RPMI7951 (cell line): ENCODE measurements at places on chromosomes 16 and 17. TPM values are rescaled to one million over a fixed set of nuclear protein-coding genes. Genes with fewer than 3 reads are reported as not detected.
A peak's percentile ranks its signal among the peaks of the same experiment; 100 is the strongest.

DNA sequence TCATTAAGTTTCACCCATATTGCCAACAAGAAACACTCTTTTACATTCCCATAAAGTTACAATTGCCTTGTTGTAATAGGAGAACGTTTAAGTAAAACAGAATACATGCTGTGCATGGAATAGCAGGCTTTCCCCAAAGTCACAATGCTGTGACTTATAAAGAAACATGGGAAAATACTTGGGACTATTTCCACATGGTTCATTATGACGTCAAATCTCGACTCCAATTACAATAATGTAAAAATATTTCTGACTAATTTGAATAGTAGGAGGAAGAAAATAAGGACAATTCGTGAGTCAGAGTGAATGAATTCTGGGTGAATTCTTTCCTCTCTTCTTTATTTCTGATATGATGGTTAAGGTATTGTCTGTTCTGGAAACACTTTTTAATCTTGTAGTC, 52.8 kb downstream of the CDH11 start:
- DNase-seq: peak; percentile 46

- DNase-seq: peak; percentile 60
Measured at GRCh38 chr17:62723842-62724241, 84.3 kb downstream of the MARCHF10 start.

GRCh38 chr16:16036359-16036792, 87.0 kb downstream of the ABCC1 start:
- DNase-seq: no peak

- no peak for DNase-seq
Measured at GRCh38 chr16:23668873-23669272, 9.8 kb upstream of the PLK1 start.

DNA sequence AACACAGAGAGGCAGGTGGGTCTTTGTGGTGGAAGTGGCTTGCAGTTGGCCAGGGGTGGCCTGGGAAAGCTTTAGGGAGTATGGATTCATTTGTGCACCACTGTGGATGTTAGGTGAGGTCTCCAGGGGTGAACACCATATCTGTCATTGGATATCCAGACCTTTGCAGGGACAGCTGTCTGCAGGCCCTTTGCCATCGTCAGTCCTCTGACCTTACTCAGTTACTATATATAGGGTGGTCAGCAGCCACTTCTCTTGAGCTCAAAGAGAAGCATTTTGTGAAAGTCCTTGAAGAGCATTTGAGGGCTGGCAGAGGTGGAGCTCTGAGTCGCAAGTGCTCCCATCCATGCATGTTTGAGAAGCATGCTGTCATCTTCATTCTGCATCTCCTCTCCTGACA, 40.4 kb downstream of the TMEM11 start:
- no peak for DNase-seq

DNA sequence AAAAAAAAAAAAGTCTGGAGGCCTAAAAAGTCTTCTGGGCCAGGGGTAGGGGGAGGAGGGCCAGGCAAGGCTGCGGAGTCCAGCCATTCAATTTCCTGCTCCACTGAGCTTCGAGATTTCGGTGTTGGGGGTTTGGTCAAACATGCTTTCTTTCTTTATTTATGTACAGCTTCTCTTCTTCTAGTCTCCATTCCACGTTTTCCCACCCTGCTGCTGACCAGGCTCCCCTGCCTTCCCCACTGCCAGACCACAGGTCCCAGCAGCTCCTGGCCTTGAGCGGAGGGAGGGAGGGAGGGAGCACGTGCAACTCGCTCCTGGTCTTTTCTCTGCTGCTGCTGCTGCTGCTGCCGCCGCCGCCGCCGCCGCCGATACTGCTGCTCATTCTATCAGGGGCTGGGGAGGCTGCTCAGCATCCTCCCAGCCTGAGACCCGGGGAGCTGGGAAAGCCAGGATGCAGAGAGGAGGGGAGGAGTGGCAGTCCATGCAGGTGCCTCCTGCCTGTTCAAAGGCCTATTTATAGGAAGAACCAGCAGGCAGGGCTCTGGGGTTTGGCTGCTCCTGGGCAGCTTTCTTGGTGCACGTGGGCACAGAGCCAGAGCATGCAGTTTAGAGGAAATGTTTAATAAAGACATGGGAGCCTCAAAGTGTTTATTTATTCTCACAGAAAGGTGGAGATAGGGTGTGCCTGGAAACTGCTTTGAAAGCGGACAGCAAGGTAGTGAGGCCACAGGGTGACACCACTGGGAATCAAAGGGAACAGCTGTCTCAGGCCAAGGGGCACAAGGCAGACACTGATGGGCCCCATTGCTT, 23.4 kb upstream of the ZFHX3 start:
- DNase-seq: peak; percentile 40

DNA sequence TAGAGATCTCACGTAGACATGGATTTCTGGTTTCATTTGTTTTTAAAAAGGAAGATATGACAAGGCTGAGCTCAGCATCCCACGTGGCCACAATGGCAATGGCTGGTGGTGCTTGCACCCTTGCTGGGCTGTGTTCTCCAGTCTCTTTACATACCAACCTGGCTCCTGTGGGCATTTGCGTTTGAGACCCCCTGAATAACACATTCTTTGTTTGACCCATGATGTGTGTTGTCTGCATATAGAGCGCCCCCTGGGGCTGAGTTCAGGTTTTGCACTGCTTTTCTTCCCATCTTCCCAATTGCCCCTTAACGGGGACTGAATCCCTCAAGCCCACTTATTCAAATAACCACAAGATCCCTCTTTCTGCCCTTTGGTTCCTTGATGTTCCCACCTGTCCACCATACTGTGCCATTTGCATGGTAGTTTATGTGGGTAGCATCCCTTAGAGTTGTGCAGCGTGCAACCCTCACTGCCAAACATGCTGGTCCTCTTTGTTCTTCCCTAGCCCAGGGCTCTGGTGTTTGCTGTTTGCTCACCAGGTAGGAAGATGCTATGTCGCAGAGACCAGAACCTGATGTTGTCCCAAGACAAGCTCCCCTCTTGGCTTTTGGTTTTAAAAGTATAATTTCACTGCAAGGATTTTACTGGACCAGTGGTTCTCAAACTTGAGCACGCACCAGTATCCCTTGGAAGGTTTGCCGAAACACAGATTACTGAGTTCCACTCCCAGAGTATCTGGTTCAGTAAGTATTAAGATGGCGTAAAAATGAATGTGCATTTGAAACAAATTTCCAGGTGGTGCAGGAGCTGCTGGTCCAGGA, 38.5 kb upstream of the NKD1 start:
- DNase-seq: peak; percentile 28

- DNase-seq: no peak
Measured at GRCh38 chr17:69696650-69697049, 282.2 kb downstream of the MAP2K6 start.

DNA sequence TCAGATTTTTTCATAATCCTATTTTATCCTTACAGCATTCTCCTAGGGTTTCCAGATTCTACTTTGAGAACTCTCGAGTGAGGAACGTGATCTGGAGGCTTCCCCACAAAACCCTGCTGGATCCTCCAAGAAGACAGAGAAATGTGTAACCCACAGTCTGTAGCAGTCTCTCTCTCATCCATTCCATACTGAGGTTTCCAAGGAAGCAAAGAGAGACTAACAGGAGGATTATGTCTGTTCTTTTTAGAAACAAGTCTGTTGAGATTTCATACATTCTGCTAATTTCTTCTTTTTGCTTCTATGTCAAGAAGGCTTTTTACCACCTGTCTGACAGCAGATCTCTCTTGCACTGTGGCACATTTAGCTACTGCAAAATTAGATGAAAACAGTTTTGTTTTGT, 18.8 kb downstream of the TMIGD1 start:
- DNase-seq: no peak

The EVPLL gene
- not detected in 2 replicates for total RNA-seq

The MPP2 gene
- 0.78 and 0.96 TPM in 2 replicates for total RNA-seq

The GPR142 gene
- not detected in 2 replicates for total RNA-seq

The DPEP2 gene
- total RNA-seq: not detected in 2 replicates

The MPV17L gene
- 0.68 TPM in 1 of 2 replicates, not detected in the other for total RNA-seq

The CYTH1 gene
- 14.6 and 14.8 TPM in 2 replicates for total RNA-seq

The ZNF319 gene
- total RNA-seq: 1.1 and 1.3 TPM in 2 replicates
